ENCODE measurements at places on chromosomes 4 and X.

- no peak for DNase-seq
Measured at GRCh38 chrX:49071877-49072711, 1.7 kb downstream of the PRAF2 start.

DNA sequence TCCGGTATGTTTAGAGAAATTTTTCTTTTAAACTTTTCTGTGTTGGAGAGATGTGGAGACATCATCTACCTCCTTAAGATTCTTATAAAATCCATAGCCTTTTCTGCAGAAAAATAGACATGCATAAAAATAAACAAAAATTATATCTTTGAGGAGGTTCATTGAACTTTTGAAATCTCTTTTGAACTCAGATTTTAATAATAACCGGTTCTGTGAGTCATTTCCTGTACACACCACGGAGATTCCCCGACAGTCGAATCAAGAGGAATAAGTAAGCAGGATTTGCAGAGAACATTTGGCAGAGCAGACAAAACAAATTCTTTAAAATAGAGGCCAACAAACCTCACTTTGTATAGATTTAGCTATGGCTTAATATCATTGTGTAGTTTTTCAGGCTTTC is 918.7 kb upstream of the POU3F4 start:
- DNase-seq, result no peak

- DNase-seq, result no peak
Measured at GRCh38 chrX:153226344-153227185, 47.5 kb downstream of the MAGEA1 start.

- DNase-seq, result no peak
Measured at GRCh38 chr4:186161138-186161537, 30.2 kb upstream of the CYP4V2 start.

- no peak for DNase-seq
Measured at GRCh38 chr4:98584265-98584664, 74.1 kb downstream of the TSPAN5 start.

DNA sequence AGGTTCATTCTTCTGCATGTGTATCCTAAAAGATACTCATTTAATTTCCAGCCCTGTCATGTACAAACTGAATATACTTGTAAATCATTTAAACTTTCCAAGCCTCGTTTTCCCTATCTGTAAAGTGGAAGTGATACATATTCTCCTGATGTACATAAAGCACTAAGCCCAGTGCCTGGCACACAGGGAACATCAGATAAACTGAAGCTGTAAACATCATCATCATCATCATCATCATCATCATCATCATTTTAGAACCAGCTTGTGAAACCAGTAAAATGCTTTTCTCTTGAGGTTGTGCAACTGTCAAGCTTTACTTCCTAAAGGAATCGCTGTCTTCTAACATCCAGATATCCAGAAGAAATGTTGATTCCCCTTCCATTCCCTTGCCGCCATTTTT is 83.3 kb upstream of the ANXA3 start:
- no peak for DNase-seq

DNA sequence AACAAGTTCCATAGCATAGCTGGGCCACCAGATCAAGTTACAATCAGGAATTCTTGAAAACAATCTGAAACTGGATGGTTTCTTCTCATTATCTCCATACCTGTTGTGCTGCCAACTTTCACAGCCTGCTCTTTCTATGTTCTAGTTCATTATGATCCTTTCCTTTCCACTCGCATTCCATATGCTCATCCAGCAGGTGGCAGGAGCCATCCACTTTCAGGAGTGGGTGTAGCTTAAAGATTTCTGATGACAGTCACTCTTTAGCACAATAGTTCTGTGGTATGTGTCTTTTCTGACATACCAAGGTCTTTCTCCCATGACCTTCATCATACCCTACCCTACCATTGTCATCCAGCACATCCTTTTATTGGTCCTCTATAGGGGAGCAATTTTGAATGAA is 46.4 kb downstream of the PAGE2 start:
- DNase-seq, result peak; percentile 2

DNA sequence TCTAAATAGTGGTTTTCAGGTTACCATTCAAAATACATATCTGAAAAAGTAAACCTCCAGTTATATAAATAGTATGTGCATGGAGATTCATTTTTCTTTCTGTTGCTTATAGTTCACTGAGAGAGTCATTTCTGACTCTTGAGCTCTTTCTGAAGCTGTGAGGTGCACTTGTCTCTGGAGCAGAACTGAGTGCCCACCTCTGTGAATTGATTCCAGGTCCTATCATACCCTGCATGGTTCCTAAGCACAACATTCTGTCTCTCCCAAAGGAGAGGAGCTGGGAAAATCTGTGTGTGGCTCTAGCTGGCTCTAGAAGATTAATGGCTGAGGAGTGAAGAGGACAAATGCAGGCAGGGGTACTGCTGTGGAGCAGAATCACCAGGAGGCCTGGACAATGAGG is 161.6 kb upstream of the HCCS start:
- DNase-seq, result no peak

- DNase-seq, result no peak
Measured at GRCh38 chrX:67636532-67636931, 92.7 kb downstream of the AR start.

GRCh38 chr4:3390288-3390811 is 51.4 kb upstream of the HGFAC start:
- no peak for DNase-seq

DNA sequence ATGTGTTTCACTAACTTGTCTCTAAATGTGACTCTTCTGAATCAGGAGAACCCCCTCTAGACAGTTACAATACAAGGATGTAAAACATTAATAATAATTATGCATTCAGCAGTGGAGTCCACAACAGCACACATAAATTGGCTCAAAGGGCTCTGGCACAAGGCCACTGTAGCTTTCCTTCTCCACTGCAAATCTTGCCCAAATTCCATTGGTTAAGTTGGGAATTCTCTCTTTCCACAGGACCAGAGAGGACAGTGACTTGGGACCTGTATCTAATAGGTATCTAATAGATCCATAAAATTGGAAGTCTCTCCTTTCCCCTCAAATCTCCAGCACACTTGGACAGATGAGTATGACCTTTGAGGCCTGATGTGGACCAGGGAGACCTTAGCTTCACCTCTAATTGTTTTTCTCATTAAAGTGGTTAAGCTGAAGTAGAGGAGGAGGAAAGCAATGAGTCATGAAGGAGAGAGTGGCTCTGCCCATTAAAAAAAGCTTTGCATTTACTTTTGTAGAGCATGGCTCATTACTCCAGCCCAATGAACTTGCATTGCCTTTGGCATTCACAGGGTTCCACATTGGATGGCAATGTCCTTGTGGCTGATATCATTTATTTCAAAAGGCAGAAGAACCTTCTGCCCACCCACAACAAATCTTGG is 72.3 kb upstream of the SH3RF1 start:
- DNase-seq, result no peak

GRCh38 chr4:29581457-29581856 is 1138.7 kb upstream of the PCDH7 start:
- no peak for DNase-seq

DNA sequence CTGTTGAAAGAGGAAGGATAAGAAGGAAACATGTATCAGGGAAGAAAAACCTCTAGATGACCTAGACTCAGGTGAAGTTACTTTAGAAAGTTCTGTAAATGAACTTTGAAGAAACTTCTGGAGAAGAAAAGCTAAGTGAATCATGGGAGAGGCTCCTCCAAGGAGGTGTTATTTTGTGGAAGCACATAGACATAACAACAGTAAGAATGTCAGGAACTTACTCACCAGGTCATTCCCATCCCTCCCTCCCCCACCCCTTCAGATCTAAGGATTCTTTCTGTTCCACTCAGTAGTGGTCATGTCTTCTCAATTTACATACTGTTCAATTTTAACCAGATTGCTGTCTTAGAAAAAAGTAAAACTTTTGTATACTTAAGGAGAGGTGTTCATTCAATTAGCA is 310.5 kb upstream of the DDX53 start:
- no peak for DNase-seq

DNA sequence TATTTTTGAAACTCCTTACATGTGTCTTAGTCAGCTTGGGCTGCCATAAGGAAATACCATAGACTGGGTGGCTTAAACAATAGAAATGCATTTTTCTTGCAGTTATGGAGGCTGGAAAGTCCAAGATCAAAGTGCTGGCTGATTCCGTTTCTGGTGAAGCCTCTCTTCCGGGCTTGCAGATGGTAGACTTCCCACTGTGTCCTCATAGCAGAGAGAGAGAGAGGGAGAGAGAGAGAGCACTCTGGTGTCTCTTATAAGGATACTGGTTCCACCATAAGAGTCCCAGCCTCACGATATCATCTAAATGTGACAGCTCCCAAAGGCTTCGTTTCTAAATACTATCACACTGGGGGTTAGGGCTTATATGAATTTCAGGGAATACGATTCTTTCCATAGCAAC is 39.7 kb downstream of the ENPEP start:
- no peak for DNase-seq

- no peak for DNase-seq
Measured at GRCh38 chr4:91471280-91471679, 832.5 kb upstream of the GRID2 start.

DNA sequence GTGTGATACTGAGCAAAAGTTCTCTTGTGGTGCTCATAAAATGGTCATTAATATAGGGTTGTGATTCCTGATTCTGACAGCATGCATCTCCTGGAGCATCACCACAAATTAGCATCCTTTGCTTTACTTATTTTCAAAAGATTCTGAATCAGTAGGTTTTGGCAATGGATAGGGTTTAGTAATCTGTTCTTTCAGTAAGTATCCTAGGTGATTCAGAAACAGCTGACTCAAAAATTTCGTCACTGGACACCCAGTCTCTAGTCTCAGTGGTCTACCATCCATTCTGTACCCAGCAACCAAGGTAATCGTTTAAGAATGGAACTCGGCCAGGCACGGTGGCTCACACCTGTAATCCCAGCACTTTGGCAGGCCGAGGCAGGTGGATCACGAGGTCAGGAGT is 4.1 kb downstream of the CBLL2 start:
- no peak for DNase-seq

DNA sequence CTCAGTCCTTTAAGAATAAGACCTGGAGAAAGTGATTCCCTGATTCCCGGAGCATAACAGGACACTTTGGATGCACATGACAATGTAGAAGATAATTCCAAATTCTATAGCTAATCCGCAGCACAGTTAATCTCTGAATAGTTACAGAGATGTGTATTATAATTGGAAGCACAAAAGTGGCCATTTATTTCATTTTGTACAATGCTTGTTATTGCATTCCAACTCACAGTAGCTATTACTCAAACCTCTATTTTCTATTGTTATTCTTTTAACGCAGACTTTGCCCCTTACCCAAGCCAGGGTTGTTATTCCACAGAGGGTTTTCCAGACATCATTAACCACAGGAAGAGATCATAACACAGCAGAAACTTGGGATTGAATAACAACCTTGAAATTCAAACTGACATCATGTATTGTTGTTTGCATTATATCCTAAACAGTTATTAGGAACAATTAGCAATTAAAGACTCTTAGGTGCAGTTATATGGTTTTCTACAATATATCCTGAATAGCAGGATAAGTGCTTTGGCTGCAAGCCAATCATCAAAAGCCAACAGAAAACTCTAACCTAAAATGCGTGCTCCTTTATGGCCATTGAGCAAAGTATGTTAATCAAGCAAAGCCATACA is 984.0 kb upstream of the TENM3 start:
- no peak for DNase-seq

DNA sequence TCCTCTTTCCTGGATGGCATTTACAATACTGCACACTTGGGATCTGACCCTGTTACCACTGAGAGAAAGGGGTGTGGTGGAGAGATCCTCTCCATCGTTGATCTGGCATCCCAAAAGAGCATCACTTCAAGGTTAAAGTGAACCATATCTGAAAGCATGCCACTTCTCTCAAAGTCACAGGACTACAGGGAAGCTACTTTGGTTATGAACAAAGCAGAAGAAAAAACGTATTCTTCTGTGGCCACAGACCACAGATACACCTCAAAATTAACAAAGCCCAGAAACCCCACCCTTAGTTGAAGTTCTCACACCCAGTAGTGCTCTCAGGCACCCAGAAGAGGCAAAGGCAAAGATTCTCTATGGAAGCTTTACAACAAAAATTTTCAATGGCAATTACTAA is 108.3 kb downstream of the JADE1 start:
- no peak for DNase-seq

DNA sequence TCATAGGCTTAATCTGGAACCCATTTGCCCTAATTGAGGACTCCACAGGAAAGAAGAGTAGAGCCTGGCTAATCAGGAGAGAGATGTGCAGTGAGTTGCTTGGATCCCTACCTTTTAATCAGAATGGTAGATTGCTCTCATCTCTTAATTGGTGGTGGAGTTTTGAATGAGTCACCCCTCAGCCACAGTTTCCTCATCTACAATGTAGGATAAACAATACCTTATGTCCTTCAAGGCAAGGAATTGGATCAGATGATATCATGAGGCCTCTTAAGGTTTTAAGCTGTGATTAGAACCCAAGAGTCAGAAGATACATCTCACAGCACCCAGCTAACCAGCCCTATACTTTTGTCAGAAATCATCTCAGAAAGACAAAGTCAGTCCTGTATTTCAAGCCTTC is 39.1 kb downstream of the PDGFRA start:
- no peak for DNase-seq

DNA sequence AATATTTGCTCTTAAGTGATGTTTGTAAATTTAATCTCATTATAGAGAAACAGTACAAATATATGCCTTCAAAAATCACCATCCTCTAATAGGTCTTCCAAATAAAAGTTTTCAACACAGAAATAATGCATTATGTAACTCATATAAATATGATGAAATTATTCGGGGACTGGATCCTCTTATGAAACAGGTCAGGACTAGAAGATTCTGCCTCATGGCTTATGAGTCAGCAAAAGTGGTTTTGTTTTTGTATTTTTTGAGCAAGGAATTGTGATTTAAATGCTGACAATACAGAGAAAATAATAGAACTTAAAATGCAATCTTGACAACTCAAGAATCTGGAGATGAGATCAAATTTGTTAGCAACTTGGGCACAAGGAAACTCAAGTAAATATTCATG is 179.7 kb upstream of the NDP start:
- no peak for DNase-seq

DNA sequence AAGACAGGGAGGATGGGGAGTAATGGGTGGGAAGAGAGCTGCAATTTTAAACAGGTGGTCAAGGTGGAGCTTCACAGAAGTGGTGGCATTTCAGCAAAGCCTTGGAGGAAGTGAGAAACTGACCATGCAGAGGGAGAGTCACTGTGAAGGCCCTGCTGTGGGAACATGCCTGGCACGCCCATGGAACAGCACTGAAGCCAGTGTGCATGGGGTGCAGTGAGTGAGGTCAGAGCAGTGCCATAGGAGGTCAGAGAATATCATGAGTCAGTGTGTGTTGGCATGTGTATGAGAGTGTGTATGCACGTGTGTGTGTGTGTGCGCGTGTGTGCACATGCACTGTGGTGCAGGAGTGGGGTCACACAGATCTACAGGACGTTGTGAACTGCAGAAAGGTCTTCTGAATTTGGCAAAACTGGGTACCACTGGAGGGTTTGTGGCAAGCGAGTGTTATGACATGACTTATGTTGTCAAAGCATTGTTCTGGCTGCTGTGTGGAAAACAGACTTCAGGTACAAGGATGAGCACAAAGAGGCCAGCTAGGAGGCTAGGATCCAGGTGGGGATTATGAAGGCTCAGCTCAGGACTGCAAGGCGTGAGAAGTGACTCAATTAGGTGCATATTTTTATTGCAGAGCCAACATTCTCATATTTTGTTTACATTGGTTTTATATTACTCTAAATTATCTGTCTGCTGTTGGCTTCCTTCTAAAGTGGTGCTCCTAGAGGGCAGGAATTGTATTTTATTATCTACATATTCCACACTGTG is 34.0 kb downstream of the ZNF827 start:
- DNase-seq, result no peak

Measured in GM04503 (cell line).